ENCODE measurements at places on chromosomes 12 and 14. TPM values are rescaled to one million over a fixed set of nuclear protein-coding genes. Genes with fewer than 3 reads are reported as not detected.

DNA sequence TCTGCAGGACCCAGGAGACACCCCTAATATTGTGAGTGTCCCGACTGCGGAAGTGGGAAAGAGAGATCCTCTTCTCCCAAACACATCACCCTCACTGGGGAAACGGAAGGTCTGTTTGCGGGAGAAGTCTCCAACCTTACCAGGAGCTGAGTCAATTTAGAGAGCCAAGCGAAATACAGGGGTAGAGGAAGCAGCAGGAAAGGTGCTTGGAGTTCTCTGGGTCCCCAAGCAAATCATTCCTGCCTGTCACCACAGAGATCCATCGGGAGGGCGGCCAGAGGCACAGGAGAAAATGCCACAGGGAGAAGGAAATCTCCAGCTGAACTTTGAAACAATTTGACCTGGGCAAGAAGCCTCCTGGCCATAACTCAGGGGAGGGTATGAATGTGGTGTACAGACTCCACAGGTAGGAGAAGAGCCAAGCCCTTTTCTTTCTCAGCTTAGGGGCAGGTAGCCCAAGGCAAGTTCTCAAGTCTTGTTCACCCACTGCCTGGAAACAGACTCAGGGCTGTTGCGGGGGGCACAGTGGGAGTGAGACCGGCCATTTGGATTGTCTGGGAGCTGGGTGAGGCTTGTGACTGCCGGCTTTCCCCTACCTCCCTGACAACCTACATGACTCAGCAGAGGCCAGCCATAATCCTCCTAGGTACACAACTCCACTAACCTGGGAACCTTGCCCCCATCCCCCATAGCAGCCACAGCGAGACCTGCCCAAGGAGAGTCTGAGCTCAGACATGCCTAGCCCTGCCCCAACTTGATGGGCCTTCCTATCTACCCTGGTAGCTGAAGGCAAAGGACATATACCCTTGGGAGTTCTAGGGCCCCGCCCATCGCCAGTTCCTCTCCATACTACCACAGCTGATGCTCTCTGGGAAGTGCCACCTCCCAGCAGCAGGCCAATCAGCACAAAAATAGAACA lies 211.9 kb upstream of the ARHGAP5 start:
- H3K27ac ChIP-seq, result no peak overlapping the region
- no peak for DNase-seq
- no peak overlapping the region for H3K4me3 ChIP-seq
- H3K27me3 ChIP-seq, result no peaks in the 10 kb centered on the region
- no peaks in the 10 kb centered on the region for H3K36me3 ChIP-seq
- no peaks in the 10 kb centered on the region for H3K4me1 ChIP-seq

DNA sequence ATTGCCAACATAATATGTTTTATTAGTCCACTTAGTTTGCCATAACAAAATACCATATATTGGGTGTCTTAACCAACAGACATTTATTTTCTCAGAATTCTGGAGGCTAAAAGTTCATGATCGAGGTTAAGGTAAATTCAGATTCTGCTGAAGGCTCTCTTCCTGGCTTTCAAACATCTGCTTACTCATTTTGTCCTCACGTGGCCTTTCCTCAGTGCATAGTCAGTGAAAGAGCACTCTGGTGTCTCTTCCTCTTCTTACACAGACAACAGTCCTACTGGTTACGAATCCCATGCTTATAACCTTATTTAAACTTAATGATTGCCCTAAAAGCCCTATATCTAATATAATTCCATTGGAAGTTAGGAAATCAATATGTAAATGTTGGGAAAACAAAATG lies 479.7 kb downstream of the FSCB start:
- no peaks in the 10 kb centered on the region for H3K36me3 ChIP-seq
- H3K4me3 ChIP-seq, result no peak overlapping the region
- H3K27me3 ChIP-seq, result no peaks in the 10 kb centered on the region
- H3K27ac ChIP-seq, result no peak overlapping the region
- H3K4me1 ChIP-seq, result no peaks in the 10 kb centered on the region

- H3K4me3 ChIP-seq, result no peak overlapping the region
- H3K27ac ChIP-seq, result no peak overlapping the region
- no peaks in the 10 kb centered on the region for H3K27me3 ChIP-seq
- no peak for DNase-seq
- H3K36me3 ChIP-seq, result peaks cover 4% of the 10 kb centered on the region
- H3K4me1 ChIP-seq, result no peaks in the 10 kb centered on the region
Measured at GRCh38 chr12:26715232-26715631, 117.8 kb downstream of the ITPR2 start.

DNA sequence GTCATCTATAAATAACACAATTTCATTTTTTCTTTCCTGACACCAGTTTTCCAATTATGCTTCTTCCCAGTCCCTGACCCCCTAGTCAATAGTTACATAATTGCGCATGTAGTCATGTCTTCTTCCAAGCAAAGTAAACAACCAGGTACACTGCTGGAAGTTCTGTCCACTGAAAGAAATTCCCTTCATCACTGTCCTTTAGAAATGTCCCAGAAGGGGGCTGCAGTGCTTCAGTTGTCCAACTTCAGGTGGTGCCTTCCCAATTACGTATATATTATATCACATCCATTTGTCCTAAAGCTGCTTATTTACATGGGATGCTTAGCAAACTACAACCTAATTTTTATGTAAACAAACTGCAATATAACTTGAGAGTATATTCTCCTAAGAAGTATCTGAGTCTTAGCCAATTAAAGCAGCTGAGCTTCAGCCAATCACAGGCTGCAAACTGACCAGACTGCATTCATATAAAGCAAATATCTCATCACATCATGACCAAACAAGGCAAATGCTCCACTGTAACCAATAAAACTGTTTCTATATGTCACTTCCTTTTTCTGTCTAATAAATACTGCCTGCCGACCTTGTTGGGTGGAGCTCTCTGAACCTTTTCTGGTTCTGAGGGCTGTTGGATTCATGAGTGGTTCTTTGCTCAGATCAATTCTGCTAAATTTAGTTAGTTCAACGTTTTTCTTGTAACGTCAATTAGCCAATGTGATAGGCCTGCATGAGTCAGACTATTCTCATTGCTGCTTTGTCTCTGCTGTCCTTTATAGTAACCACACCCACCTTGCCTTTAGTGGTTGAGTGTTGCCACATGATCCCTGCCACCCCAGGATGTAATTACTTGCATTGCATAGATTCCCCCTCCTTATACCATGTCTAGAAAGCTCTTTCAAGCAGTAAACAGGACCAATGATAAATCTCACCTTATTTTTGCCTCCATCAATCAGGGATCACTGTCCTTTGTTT lies 239.3 kb downstream of the ALG10B start:
- no peak overlapping the region for H3K4me3 ChIP-seq
- no peaks in the 10 kb centered on the region for H3K36me3 ChIP-seq
- H3K27ac ChIP-seq, result no peak overlapping the region
- H3K4me1 ChIP-seq, result no peaks in the 10 kb centered on the region

DNA sequence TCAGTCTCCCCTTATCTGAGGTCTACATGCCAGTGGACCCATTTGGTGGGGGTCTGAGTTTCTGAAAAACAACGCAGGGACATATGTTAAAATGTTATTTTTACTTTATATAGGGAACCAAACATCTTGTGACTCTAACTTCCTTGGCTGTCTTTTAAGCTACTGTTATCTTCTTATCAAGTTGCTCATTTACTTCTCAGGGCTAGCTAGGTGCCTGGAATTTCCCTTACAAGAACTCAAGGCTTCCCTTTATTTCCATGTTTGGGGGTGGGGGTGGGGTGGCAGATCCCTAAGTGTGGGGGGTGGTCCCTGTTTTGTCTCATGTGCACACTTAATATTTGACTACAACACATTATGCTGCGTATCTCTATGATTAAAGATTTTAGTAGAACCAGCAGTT lies 31.6 kb downstream of the PPP1R36 start:
- H3K36me3 ChIP-seq, result no peaks in the 10 kb centered on the region
- H3K4me3 ChIP-seq, result no peak overlapping the region
- no peaks in the 10 kb centered on the region for H3K4me1 ChIP-seq
- DNase-seq, result no peak

DNA sequence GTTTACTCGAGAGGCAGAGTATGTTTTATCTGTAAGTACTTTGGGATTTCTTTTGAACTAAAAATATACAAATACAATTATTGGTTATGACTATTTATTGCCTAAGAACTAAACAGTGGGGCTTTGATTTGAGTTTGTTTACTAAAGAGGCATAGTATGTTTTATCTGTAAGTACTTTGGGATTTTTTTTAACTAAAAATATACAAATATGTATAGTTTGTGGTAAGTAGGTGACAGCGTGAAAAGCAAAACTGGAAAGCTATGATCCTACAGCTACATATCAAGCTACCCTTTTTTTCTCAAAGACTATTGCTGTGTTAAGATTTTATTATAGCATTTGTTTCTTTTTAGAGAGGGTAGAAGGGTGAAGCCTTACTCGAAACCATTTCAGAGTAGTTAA lies 171.0 kb downstream of the RAD51B start:
- no peak overlapping the region for H3K4me3 ChIP-seq
- no peaks in the 10 kb centered on the region for H3K27me3 ChIP-seq
- no peaks in the 10 kb centered on the region for H3K36me3 ChIP-seq
- no peak for DNase-seq

DNA sequence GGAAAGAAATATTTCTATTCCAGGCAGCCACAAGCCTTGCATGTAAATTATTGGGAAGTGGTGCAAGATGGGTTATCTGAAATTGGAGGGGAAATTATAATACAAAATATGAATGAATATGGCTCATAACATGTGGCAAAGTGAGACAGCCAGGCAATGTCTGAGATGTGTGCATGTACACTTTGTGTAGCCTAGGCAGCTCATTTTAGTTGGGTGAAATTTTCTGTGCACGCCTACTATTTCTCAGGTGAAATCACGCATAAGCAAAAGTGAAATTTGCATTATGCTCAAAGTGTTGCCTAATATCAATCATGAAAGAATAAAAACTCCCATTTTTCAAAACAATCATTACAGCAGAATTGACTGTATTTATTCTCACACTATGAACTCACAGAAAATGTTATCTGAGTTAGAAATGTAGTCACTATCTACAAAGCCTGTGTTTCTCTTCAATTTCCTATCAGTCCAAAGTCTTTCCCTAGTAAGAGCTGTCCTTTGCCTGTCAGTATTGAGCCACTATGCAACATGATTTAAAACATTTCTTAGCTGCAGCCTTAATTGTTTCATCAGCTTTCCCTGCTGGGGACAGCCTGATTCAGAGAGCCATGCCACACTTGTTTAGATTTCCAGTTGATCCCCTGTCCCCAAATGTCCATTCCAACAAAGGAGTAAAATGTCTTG lies 80.7 kb downstream of the EPS8 start:
- no peak overlapping the region for H3K4me3 ChIP-seq
- no peaks in the 10 kb centered on the region for H3K27me3 ChIP-seq
- no peak overlapping the region for H3K27ac ChIP-seq
- peaks cover 53% of the 10 kb centered on the region for H3K4me1 ChIP-seq
- no peaks in the 10 kb centered on the region for H3K36me3 ChIP-seq

DNA sequence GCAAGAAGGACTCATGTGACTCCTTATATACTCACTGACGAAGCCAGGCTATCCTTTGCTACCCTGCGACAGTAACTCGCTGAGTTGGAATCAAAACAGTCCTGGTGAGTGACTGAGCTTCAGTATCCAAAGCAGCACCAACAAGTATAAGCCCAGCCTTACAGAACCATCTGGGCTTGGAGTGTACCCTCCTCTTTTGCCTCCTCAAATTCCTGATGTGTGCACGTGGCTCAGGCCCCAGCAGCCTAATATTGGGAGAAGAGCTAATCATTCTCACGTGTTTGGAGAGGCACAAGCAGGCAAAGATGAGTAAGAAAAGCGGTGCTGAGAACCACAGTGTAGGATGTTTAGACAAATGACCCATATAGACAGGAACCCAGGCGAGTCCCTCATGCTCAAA lies 34.4 kb downstream of the PPTC7 start:
- no peaks in the 10 kb centered on the region for H3K36me3 ChIP-seq
- peaks cover 37% of the 10 kb centered on the region for H3K4me1 ChIP-seq
- no peak overlapping the region for H3K4me3 ChIP-seq

STYK1 gene
- not detected for total RNA-seq

RNF212B gene
- total RNA-seq, result not detected
